Ascending aorta (tissue), 2 donors: ENCODE measurements at places on chromosomes 4 and X.

- DNase-seq, result no peak
These were observed 150.0 kb downstream of the TET2 start for GRCh38 chr4:105296672-105297071.

DNA sequence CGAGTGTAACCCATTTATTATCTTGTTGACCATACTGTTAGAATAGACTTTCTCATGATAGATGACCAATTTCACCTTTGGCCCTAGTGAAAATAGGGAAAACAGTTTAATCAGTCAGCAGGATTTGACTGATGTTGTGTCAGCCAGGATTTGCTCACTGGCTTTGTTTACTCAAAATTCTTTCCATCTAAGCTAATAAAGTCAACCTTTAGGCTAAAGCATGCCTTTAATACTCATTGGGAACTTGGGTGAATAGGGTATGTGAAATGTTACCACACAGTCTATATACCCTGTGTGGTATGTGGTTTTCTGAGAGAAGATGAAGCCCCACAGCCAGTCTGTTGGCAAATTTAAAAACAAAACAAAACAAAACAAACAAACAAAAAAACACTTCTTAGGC is 18.7 kb upstream of the SPANXB1 start:
- DNase-seq, result no peak

DNA sequence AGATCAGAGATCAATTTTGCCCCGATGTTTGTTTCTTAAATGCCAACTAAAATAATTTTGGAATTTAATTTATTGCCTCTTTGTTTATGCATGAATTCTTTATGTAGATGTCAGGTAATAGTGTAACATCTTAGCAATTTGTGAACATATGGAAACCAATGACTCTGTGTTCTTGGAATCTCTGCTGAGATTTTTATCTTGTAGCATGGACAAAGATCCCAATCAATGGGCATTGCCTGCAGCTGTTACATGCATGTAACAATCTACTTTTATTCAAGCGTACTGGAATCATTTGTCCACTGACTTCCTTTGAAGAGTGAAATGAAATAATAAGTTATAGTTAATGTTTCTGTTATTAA is 61.6 kb upstream of the ARSJ start:
- no peak for DNase-seq

GRCh38 chr4:2092669-2093053 is 33.5 kb downstream of the NAT8L start:
- DNase-seq, result no peak

DNA sequence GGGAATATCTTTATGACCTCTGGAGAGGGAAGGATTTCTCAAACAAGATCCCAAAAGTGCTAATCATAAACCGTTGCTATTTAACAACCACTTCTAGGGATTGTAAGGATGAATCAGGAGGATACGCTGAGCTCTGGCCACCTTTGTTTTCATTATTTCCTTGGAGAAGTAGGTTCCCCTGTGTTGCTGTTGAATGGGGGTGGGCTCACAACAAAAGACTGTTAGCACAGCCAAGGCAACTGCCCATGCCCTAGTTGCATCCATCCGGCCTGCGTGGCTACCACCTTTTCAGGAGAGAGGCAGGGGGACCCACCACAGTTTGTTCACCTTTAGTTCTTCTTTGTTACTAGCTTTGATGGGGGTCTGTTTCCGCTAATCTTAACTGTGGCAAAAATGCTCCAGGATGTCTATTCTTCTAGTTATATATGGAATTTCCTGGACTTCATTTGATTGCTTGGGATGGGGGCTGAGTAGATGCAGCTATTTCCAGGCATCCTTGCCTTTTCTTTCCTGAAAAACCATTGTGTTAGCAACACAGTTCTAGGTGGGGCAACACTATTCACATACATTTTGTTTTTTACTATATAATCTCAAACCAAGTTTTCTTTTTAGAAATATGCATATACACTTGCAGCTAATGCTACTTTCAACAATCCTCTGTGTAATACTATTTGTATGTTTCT is 95.4 kb downstream of the KDR start:
- DNase-seq, result no peak

DNA sequence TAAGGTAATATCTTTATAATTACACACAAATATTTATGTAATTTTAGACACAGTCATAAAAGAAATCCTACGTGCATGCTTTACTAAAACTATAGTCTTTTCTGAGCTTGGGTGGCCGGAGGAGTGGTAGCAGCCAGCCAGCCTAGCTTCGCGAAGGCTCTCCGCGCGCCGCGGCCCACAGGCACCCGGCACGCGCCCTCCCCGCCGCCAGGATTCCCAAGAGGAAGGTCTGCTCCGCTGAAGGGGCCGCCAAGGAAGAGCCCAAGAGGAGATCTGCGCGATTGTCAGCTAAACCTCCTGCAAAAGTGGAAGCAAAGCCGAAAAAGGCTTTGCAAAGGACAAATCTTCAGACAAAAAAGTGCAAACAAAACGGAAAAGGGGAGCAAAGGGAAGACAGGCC is 8.7 kb upstream of the PJA1 start:
- DNase-seq, result no peak

DNA sequence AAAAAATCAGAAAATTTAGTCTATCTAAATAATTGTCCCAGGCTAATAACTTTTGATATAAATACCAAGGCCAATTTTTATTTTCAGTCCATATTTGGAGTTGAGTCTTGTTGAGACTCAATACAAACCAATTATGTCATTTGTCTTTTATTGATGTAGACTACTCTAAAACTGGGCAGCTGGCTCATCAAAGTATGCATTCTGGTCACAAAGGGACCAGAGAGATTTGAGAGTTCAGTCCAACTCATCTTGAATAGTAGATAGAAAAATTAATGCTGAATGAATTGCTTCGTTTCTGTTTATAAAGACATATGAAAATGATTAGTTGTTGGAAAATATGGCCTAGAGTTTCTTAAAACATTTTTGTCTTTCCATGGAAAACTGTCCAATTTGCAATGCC is 412.5 kb upstream of the KLHL4 start:
- DNase-seq, result no peak

DNA sequence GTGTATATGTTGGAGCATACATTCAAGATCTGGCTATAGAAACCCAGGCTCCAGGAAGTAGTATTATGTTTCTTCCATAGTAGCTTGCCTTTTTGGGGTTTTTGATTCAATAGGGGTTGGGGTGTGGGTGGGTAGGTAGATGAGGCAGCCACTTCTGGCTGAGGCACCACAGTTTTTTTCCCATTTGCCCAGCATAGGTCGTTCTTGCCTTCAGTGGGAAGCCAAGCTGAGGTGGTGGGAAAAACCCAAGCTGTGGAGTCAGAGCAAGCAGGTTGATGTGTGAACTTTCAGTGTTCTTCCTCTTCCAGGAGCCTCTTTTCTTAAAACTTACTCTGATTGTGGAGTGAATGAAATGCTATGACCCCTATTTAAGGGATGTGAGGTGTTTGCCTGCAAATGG is 67.0 kb upstream of the RPS6KA3 start:
- no peak for DNase-seq

- DNase-seq, result no peak
These were observed 306.8 kb upstream of the ANXA10 start for GRCh38 chr4:167785523-167785922.

DNA sequence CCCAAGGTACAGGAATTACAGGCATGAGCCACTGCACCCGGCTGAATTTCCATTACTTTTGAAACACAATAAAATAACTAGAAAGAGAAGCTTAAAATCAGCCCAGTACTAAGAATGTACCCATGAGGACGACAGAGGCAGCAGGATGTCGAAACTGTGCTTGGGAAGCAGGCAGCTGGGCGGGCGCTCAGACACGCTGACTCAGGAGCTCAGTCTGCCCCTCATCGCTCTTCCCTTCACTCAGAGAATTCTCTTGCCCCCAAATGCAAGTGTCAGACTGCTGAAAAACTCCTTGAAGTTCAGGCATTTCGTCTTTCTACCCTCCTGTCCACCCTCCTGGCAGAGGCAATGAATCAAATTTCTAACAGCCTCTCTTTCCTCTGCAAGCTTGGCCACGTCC is 41.0 kb upstream of the CDKN2AIP start:
- DNase-seq, result no peak

GRCh38 chr4:1872870-1873269 is 1.7 kb downstream of the NSD2 start:
- no peak for DNase-seq

DNA sequence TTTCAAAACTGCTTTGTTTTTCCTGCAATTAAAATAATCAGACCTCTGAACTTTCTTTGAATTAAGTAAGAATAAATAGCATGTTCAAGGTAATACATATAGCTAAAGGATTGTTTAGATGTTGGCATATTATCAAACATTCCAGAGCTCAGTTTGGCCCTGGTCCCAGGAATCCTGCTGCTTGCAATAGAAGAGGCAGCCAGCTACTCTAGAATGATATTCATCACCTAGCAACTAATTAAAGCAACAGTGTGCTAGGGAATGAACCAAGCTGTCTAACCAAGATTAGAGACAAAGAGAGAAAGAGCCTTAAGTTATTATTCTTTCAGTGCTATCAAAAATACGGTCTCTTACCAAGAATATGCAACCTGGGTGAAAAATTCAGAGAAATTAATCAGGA is 460.9 kb downstream of the GABRG1 start:
- DNase-seq, result no peak

- no peak for DNase-seq
These were observed 8.2 kb upstream of the TRAM1L1 start for GRCh38 chr4:117093571-117093970.

GRCh38 chr4:141810712-141811375 is 174.5 kb downstream of the IL15 start:
- no peak for DNase-seq

DNA sequence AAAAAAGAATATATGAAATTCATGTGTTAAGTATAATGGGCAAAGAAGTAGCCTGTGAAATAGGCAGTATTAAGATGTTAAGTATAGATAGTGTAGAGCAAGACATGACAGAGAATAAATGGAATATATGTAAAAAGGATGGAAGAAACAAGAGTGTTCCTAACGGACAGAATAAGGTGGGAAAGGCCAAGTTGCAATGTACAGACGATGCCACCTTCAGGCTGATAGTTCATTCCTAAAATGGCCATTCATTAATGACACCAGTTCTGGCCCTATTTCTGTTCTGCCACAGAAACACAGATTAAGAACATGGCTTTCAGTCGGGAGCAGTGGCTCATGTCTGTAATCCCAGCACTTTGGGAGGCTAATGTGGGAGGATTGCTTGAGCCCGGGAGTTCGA is 4.4 kb upstream of the FAM184B start:
- DNase-seq, result no peak
